ENCODE measurements at places on chromosomes 16 and 17.

DNA sequence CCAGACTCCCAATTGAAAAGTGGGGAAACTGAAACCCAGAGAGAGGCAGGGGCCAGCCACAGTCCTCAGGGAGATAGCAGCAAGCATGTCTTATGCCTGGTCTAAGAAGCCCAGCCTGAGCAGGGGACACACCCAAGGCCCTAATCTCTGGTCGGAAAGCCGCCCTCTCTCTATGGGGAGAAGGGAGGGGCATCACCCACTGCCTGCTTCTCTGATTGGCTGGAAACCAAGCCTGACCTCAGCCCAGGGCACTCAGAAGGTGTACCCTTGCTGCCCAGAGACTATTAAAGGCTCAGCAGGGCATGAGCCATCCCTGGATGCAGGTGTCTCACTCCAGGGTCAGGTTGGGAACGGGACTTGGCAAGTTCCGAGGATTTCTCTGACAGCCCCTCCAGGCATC, 5.7 kb upstream of the KRT13 start:
- DNase-seq, result no peak

DNA sequence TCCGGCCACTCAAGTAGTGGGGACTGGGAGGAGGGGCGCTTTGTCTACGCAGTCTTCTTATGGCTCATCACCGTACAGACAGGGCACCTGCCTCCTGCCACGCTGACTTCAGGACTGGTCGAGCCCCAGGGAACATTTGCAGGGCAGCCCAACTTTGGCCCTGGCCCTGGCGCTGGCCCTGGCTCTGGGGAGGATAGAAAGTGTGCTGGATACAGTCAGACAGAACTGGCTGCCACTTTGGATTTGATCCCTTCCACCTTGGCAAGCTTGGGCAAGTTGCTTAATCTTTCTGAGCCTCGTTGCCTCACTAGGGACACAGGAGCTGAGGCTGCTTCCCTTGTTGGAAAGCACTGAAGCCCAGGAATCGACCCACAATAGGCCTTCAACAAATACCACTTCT, 13.6 kb downstream of the LGALS9 start:
- DNase-seq, result no peak

- no peak for DNase-seq
Measured at GRCh38 chr16:71472051-71472450, 10.0 kb upstream of the ZNF23 start.

DNA sequence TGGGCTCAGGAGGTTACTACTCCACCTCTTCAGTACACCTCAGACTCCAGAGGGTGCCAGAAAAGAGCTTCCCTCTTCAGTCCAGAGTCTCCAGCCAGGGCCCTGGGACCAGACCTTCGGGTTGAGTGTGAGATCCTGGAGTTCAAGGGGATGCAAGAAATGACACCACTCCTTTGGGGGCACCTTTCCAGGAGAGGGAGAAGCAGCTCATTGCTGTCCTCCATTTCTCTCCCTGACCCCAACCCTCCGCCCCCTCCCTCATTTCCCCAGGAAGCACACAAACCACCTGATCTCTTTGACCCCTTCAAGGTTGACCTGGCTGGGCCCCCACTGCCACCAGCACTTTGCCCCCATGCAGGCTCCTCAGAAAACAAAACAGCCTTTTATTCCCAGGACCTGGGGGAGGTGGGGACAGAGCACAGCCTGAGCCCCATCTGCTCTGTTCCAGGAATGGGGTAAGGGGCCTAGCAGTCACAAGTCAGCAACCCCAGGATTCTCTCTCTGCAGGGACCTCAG, 21.4 kb downstream of the CDH5 start:
- no peak for DNase-seq

- no peak for DNase-seq
Measured at GRCh38 chr17:56917559-56918296, 3.9 kb upstream of the TRIM25 start.

- DNase-seq, result no peak
Measured at GRCh38 chr17:44417553-44417952, 28.1 kb upstream of the ITGA2B start.

DNA sequence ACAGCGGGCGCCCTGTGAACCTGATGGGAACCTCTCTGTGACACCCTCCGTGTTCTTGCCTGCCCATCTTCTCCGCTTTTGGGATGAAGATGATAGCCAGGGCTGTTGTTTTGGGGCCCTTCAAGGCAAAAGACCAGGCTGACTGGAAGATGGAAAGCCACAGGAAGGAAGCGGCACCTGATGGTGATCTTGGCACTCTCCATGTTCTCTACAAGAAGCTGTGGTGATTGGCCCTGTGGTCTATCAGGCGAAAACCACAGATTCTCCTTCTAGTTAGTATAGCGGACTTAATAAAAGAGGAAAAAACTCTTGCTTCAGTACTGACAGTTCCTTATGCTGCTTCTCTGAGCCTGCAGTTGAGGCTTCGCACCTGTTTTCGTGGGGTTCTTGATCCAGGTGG, 10.5 kb downstream of the CDK5RAP3 start:
- DNase-seq, result no peak

- no peak for DNase-seq
Measured at GRCh38 chr16:50269769-50270509, 3.6 kb downstream of the ADCY7 start.

DNA sequence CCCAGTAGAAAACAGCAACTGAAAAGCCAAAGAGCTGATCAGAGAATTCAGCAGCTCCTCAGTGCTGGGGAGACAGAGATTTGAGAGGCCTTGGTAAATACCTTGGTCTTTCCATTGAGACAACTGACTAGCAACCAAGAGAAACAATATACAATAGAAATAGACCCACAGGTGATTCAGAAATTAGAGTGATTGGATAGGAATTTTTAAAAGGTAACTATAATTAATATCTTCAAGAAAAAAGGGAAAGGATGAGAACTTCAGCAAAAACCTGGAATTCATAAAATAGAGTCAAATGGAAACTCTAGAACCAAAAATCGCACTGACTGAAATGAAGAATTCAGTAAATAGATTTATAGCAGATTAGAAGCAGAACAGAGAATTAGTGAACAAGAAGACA, 32.5 kb upstream of the ITGAX start:
- DNase-seq, result no peak

DNA sequence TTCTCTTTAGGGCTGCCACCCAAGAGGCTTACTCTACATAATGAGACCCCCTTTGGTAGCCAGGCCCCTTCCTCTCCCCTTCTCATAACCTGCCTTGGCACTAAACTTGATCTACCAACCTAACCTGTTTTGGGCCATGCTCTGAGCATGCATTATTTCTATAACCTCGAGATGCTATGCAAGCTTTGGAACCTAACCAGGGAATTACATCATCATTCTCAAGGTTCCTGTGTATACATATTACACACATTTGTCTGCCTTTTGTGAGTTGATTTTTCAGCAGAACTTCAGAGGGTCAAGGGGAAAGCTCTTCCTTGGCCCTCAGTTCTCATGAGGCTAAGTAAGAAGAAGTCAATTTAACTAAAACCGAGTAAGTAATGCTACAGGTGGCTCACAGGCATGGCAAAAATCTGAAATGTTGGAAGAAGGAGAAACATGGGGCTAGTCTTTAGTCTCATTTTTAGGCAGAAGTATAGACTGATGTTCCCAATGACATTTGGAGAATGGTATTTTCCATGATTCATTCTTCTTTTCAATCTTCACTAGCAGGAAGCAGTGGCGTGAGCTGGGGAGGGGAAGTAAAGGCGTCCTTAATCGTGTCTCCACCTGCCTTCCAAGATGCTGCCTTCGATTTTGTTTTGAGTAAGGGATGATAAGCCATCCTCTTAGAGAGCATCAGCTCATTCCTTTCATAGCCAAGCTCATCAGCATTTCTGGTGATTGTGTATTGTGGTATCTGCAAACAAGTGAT, 308.4 kb downstream of the ABCC12 start:
- no peak for DNase-seq

DNA sequence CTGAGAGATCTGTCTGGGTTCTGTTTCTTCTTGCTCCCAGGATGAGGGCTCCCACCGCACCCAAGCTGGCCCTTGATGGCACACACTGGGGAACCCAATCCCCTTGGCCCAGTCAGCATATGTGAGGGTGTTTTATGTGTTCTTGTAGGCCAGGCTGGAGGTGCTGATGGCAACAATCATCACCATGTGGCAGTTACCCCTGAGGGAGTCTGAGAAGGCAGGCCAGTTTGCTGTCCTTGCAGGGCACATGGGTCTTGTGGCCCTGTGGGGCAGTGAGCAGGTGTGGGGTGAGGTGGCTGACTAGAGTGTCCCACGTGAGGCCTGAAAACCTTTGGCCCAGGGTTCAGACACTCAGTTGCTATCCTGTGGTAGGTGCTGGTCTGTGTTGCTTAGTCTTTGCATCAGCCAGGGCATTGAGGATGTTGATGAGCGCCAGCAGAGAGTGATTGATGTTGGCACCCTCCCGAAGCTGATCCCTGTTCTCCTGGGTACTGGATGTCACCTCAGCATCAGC, 2183.0 kb downstream of the TP53TG3F start:
- no peak for DNase-seq

DNA sequence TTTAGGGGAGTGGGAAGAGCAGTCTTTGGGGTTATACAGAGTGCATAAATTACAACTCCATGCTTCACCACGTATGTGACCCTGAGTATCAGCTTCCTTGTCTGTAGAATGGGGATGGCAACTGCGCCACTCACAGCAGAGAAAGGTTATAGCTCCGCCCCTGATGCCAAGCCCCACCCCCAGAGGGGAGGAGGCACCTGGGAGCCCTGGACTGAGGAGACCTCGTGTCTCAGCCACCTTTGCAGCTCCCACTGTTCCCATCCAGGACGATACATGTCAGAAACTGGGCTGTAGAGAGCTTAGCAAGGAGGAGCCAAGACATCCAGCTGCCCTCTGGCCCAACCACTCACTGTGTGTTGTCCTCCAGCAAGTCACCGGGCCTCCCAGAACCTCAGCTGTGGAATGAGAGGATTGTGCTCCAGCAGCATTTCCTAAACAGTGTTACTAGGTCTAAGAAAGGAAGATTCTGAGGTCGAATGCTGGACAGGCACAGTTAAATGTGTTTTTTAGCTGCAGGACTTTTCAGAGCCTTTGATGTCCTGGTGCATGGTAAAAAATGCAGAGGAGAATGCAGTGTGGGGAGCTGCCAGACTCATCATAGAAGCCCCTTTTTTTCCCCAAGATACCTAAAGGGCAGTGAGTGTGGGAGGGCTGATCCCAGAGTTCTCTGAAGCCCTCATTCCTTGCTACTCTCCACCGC, 49.4 kb downstream of the BEAN1 start:
- no peak for DNase-seq

DNA sequence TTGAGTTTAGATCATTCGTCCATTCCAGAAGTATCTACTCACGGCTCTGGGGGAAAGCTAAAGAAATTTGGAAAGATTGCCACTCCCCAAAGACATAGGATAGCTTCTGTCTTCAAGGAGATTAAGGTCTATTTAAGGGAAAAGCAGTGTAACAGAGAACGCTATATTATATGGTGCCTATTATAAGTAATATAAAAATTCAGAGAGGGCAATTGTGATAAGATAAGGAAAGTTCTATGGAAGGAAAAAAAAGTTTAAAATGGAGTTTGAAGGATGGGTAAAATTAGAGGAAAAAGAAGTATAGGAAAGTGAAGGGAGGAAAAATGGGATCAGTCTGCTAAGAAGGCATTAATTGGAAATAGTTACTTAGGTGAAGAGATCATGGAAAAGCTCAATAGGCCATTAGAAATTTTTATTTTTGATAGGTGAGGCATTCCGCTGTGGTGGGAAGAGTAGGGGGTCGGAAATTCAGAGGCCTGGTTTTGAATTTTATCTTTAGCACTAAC, 690 bp upstream of the CDC27 start:
- no peak for DNase-seq

DNA sequence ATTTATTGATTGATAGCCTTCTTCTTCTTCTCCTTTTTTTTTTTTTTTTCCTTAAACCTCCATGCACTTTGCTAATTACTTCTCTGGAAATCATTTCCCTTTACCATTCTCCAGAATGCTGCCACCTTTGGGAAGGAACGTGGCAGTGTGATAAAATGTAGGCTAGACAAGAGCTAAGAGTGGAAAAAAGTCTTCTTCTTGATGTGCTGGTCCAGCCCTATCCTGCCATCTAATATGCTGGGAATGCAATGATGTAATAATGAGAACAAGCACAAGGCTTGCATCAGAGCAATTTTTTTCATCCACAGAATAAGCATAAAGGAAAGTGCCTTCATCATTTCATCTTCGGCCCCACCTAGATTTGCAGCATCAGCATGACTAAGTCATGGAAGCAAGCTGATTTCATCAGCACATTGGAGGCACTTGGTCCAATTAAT, 128.7 kb upstream of the ZFHX3 start:
- no peak for DNase-seq

DNA sequence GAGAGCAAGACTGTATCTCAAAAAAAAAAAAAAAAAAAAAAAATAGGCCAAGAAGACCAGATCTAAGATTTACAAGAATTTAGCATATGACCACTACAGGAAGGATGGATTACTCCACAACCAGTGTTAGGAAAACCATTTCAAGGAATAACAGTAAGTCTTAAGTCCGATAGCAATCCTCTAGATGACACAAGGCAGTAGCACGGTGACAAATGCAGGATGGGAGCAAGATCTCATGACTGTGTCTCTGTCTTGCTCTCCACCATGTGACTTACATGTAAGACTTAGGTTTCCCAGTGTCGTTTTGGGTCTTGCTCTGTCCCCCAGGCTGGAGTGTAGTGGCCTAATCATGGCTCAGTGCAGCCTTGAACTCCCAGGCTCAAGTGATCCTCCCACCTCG, 27.8 kb downstream of the C16orf96 start:
- DNase-seq, result no peak

Data from stimulated activated CD4-positive, alpha-beta T cell treated with anti-CD3 and anti-CD28 coated beads, TNF-alpha, amount 100 ng/mL, for 24 hours (primary cell).